ENCODE measurements at places on chromosomes 6 and 20.

DNA sequence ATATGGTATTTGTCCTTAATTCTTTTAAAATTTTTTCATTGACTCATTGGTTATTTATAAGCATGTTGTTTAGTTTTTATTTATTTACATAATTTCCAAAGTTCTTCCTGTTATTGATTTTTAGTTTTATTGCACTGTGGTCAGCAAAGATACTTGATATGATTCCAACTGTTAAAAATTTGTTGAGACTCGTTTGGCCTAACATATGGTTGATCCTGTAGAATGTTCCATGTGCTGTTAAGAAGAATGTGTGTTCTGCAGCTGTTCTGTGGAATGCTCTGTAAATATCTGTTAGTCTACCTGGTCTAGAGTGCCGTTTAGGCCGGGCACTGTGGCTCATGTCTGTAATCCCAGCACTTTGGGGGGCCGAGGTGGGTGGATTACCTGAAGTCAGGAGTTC is 197.7 kb downstream of the CD109 start:
- DNase-seq, result no peak

- DNase-seq, result no peak
Observed at GRCh38 chr6:88631830-88632229, 331.6 kb downstream of the RNGTT start.

- DNase-seq, result no peak
Observed at GRCh38 chr6:57174511-57174907, 2.4 kb downstream of the BAG2 start.

GRCh38 chr6:10972196-10972595 is 71.9 kb downstream of the ELOVL2 start:
- DNase-seq, result no peak

DNA sequence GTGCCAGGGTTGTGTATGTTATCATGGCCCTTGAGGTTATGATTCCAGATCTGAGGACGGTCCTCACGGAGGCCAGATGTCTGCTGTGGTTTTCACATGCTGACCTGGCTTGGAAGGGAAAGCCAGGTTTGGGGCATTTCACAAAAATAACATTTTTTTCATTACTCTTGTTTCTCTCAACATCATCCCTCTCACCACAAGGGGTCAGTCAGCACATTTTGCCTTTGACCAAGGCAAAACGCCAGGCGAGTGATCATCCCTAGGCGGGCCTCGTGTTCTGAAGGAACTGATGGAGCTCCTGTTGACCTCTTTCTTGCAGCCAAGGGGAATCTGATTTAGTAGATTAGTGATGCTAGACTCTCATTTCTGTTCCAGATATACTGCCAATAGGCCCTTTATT is 133.5 kb downstream of the TBC1D7 start:
- DNase-seq, result no peak

DNA sequence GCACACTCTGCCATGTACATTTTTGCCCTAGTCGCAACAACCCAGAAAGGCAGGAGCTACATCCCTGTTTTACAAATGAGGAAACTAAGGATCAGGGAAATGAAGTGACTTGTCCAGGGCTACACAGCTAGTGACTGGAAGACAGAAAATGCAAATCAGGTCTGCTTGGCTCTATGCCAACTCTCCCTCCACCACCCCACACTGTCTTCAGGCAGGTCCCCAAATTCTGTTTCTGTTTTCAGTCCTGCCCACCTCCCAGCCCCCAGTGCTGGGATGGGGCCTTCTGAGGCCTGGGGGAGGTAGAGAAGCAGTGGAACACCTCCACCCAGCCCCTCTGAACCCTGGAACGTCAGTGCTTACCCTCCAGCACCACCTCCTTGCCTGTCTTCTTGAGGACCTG is 5.1 kb downstream of the SNTA1 start:
- DNase-seq, result no peak

GRCh38 chr6:45654673-45655072 is 276.9 kb upstream of the SUPT3H start:
- DNase-seq, result no peak

- DNase-seq, result peak; percentile 32
Observed at GRCh38 chr6:56647172-56647762, 4.6 kb upstream of the DST start.

DNA sequence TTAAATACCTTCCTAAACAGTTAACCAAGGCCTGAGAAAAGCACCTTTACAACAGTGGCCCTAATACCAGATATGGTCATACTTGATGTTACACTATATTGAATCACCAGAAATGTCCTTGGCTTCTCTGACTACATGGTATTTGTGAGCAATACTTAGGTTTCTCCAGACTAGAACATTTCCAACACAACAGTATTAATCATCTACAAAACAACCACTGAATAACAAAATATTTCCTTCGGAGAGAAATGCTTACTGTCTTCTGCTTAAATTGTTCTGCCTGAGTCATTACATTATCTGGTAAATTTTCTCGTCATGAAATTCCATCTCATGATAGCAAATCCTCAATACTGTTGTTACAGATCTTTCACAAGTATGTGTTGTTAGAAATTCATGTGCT is 252.9 kb upstream of the RUNX2 start:
- DNase-seq, result no peak

DNA sequence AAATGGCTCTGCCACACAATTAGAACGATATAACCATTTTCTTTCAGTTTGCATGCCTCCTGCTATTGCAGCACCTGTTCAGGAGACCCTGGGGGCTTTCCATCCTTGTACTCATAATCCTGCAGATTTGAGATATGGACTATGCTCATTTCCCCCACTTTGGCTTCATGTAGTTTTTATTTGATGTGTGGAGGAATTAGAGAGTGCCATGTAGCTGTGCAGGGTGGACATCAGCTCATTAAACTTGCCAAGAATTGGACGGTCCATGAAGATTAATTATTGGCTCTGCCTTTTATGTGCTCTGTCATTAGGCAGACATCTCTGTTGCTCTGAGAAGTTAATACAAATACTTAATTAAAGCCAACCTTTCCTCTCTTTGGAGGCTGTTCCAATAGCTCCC is 66.2 kb upstream of the CD83 start:
- DNase-seq, result no peak

All from DMS79 (cell line).